Osteocyte (in vitro differentiated cells): ENCODE measurements at places on chromosomes 5 and 9. TPM values are rescaled to one million over a fixed set of nuclear protein-coding genes. Genes with fewer than 3 reads are reported as not detected.

GRCh38 chr5:74608736-74609601, 31.6 kb downstream of the ENC1 start:
- peaks cover 6% of the 10 kb centered on the region for H3K4me1 ChIP-seq
- H3K36me3 ChIP-seq, result no peaks in the 10 kb centered on the region
- H3K27me3 ChIP-seq, result no peaks in the 10 kb centered on the region
- no peak overlapping the region for H3K27ac ChIP-seq
- no peak overlapping the region for H3K4me3 ChIP-seq

DNA sequence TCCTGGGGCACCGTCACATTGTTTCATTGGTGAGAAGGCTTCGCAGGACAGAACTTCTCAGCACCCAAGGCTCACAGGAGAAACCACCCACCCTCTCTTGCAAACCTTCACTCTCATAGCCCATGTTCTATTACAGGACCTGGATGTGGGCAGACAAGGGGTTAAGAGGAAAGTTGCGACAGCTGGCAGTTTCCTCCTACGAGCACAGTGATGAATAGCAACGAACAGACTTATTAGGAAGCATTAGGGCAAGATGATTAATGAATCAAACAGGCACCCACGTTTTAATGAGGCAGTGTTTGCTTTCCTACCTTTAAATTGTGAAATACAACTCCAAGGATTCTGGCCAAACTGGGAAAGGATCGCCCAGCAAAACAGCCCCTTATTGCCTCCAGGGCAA, 339.3 kb downstream of the DRD1 start:
- H3K4me1 ChIP-seq, result no peaks in the 10 kb centered on the region
- no peak overlapping the region for H3K4me3 ChIP-seq
- no peak overlapping the region for H3K27ac ChIP-seq
- no peak for DNase-seq
- H3K27me3 ChIP-seq, result no peaks in the 10 kb centered on the region

GRCh38 chr5:53311681-53312080, 168.7 kb upstream of the FST start:
- H3K4me1 ChIP-seq, result no peaks in the 10 kb centered on the region
- no peak overlapping the region for H3K4me3 ChIP-seq
- H3K27ac ChIP-seq, result no peak overlapping the region
- H3K36me3 ChIP-seq, result peaks cover 5% of the 10 kb centered on the region
- no peaks in the 10 kb centered on the region for H3K27me3 ChIP-seq

GRCh38 chr9:134781591-134782302, 98.9 kb upstream of the FCN2 start:
- H3K4me1 ChIP-seq, result peaks cover 16% of the 10 kb centered on the region
- H3K27ac ChIP-seq, result no peak overlapping the region
- H3K27me3 ChIP-seq, result no peaks in the 10 kb centered on the region
- no peak for DNase-seq
- H3K4me3 ChIP-seq, result no peak overlapping the region
- peaks cover 37% of the 10 kb centered on the region for H3K36me3 ChIP-seq

The GNG10 gene
- 33.2 and 36.4 TPM in 2 replicates for total RNA-seq

The HINT2 gene
- total RNA-seq, result 35.4 and 36.0 TPM in 2 replicates

The PCYOX1L gene
- 7.7 TPM in 2 replicates for total RNA-seq
